Esophagus squamous epithelium (tissue), 5 donors: ENCODE measurements at places on chromosomes 12 and 14.

DNA sequence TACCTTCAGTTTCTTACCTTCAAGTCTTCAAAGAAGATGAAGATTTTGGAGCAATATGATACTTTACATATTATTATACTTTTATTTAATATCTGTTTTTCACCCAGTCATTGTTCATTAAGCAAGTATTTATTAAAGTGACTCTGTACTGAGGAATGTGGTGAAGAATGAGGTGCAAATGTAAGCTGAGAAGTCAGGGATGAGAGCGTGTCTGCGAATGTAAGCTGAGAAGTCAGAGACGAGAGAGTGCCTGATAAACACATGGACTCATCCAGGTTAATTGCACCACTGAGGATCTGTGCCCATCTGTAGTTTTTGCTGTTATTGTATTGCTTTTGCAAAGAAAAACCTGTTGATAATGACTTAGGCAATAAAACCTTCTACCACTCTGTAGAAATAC lies 211.9 kb upstream of the FAR2 start:
- DNase-seq: no peak

DNA sequence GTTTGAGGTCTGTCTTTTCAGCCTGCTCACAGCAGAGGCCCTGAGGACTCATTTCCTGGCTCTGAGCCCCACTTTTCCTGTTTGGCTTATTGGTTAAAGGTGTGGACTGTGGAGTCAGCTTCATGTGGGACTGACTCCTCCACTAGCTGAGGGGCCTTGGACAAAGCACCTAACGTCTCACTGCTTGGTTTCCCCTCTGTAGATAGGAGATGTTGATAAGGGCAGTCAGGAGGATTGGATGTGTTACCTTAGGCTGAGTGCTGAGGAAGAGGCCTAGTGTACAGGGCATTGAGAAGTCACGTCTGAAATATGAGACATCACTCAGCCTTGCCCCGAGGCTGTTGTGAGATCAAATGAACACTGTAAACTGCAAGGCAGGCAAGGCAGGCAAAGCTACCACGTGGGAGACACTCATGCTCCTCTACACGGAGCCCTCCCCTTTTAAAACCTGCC lies 27.1 kb upstream of the TCL1A start:
- no peak for DNase-seq

- no peak for DNase-seq
These were observed 3.0 kb downstream of the GPN3 start for GRCh38 chr12:110465024-110465423.

DNA sequence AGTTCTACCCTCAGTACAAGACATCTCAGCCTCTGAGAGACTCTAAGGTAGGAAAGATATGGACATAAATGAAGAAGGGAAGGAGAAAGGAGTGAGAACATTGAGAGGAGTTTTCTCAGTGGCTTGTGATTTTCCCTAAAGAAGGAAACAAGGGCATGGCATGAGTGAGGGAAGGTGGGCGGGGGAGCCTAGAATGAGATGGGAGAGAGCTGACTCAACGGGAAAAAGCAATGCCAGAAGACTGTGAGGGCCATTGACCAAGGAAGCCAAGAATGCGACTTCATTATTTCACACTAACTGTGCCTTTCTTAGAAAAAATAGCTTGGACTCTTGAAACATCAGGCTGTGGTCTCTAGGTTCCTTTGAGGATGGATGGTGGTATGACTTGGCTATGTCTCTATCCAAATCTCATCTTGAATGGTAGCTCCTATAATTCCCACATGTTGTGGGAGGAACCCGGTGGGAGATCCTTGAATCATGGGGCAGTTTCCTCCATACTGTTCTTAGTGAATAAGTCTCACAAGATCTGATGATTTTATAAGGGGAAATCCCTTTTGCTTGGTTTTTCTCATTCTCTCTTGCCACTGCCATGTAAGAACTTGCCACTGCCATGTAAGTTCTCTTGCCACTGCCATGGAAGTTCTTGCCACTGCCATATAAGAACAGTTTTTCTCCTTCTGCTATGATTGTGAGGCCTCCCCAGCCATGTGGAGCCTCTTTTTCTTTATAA lies 279.6 kb downstream of the NUAK1 start:
- DNase-seq: no peak

DNA sequence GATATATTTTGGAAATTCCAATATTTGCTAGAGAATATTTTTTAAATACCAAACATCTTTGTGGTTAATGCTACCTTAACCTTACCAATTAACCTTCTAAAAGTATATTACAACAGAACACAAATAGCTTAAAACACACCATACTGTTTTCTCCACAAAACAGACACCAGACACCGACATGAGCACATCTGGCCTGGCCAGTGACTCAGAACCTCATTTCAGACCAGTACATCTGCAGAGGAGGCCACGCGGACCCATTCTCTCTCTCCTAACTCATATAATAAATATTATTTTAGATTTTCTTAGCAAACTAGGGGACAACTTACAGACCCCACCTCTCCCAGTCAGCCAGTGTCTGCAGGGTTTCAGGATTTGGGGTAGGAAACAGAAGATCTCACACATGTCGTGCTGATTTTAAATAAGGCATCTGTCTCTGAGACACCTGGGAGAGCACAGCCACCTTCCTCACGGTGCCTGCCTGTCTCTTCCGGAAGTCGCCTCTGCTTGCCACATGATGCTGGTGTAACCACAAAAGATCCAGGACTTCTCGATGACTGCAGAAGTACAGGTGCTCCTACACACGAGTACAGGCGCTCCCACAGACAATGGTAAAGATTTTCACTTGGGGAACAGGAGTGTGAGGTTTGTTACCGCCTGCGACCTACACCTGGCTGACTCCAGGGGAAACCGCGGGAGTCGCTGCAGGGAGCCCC lies 9.7 kb upstream of the ANKLE2 start:
- DNase-seq: no peak

DNA sequence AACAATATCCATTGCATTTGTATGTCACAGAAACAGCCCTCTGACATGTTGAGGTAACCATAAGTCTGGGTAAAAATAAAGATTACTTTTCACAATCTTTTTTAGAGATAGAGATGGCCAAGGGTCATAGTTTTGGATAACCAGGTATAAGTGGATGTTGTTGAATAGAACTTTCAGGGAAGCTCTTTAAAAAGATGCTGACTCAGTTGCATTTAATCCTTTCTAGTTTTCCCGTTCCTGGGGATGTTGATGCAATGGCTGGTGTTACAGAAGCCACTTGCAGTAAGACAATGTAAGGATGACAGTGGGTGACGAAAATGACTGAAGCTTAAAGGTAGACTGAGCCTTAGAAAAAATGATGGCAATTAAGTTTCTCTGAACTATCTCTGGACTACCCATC lies 1473.7 kb downstream of the AACS start:
- no peak for DNase-seq
